Stimulated activated CD4-positive, alpha-beta T cell treated with anti-CD3 and anti-CD28 coated beads, Interleukin-12 subunit alpha, Interleukin-12 subunit beta, amount 100 ng/mL, for 48 hours (primary cell): ENCODE measurements at places on chromosomes 5 and 9.

GRCh38 chr5:155850370-155850769, 476.6 kb upstream of the SGCD start:
- DNase-seq, result no peak

DNA sequence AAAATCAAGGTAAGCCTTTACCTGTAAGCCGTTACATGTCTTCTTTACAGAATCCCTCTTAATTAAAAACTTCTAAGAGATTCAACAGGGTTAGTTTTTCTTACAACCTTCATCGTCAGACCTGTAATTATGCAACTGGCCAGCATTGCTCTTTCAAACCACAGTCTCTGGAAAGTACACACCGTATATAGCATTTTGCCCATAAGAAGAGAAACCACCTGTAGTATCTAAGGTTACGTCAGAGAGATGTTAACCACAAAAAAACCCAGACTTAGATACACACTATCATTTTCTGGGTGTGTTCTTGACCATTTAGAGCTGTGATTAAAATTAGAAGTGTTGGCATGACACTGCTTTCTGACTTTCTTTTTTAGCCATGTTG, 140.0 kb downstream of the MUSK start:
- DNase-seq, result no peak

GRCh38 chr5:27590503-27590902, 552.1 kb upstream of the CDH9 start:
- no peak for DNase-seq

DNA sequence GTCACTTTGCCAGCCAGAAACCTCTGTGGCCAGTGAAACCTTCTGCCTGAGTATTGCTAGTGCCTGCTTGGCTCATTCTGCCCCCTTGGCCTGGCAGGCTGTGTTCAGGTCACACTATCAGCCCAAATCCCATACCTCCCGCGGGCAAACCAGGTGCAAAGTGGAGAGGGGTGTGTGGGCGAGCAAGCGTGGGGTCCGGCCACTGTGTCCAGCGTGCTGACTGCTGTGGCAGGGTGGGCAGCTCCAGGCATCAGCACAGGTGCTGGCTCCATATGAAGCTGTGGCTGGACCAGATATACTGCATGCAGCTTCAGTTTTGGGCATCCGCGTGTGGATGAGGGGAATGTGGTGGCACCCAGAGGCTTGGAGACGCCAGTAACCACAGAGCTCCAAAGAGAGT, 576.5 kb upstream of the EDIL3 start:
- no peak for DNase-seq

GRCh38 chr9:122075135-122076030, 17.7 kb downstream of the TTLL11 start:
- no peak for DNase-seq

- no peak for DNase-seq
These were observed 36.1 kb downstream of the TLE1 start for GRCh38 chr9:81653240-81653639.

DNA sequence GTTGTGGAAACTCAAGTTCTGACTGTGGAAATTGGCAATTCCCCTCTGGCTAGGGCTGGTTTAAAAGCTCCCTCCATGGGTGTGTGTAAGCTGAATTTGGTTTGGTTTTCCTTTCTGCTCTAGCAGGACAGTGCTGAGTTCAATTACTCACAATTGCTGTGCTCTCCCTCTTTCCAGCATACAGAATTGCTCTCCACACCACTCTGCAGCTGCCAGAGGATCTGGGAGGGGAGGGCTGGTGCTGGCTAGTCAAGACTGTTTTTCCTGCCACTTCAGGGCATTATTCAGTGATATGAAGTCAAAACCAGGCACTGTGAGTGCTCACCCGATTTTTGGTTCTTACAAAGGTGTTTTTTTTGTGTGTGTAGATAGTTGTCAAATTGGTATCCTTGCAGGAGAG, 336.9 kb upstream of the SLC24A2 start:
- DNase-seq, result no peak

GRCh38 chr5:68751661-68752060, 342.2 kb upstream of the SLC30A5 start:
- no peak for DNase-seq

- no peak for DNase-seq
These were observed 5.4 kb downstream of the KCNV2 start for GRCh38 chr9:2722715-2723114.

DNA sequence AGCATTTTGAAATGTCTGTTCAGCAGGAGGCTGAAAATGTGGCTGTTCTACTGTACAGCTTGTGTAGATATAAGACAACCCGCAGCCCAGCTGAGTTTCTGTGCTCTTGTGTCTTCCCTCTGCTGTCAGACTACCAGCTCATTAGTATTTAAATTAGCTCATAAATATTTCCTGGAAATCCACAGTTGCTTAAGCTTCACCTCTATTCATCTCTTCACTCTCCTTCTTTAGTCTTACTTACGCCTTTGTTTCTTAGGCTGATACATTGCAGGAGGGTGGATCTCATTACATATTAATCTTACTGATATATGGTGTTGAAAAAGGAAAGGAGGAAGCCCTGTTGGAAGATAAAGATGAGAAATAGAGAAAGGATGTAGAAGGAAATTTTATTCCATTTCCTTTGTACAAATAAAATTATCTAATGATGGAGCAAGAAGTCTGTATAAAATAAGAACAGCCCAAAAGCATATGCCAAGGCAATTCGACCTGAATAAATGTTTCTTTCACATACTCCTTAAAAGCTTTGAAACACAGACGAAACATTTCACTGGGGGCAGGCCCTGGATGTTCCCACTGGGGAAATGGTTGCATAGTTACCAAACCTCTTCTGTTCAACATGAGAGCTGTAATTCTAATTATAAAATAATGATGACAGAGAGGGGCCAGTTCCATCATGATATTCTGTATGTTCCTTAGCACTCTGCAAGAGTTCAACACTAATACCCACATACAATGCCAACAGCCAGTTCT, 111.8 kb upstream of the APC start:
- no peak for DNase-seq

DNA sequence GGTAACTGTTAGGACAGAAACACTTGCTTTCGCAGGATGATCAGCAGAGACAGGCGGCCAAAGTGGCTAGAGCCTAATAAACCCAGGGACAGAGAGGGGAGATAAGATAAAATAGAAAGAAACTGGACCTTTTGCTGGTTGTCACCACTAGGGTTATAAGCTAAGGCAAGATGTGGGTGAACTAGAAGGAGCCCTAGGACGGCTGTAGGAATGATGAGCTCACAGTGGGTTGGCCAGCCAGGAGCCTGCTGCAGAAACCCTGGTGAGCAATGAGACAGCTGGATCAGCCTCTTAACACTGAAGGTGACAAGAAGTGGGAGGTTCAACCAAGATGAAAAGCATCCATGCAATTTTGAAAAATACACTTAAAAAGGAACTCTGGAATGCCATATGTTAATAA, 13.5 kb downstream of the CTNND2 start:
- DNase-seq, result no peak

DNA sequence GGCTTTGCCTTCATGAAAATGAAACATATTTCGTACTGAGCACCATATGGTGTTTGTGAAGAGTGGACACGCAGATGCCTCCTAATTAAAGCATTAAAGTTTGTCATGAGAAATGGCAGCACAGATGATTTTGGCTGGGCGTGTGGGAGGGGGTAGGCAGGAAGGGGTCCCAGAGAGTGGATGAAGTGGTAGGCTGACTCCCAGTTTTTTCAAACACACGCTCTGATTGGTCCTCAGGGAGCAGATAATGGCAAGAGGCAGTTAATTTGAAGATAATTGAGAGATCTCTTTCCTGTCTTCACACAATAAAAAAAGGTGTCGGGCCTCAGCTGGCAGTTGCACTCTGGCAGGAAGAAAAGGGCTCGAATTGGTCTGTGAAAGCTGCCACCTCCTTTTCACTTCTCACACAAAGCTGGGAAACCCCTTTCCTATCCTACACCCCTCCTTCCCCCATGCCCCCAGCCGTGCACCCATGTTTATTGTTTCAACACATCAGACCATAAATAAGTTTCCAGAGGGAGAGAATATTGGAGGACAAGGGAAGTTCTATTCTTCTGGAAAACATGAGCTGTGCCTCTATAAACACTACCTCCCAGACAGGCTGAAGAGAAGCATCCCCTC, 429.6 kb downstream of the ARHGEF28 start:
- DNase-seq, result no peak

GRCh38 chr9:91835632-91836031, 114.4 kb downstream of the ROR2 start:
- DNase-seq, result no peak

DNA sequence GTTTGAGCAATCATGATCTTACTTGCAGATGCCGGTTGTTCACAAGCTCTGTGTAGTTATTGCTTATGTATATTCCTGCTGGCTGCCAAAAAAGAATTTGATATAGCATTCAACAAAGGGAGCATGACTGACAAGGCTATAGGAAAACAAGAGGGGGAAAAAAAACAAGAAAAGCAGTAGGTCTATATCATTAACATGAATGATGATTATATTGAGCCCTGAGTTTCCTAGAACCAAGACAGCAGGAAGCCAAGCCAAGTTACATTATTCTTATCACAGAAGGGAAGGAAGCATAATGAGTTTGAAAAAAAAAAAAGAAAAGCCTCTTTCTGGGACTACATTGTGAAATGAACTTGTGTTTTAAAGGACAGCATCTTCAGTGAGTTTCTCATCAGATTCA, 41.0 kb downstream of the TSTD2 start:
- DNase-seq, result no peak

- DNase-seq, result no peak
These were observed 3.8 kb downstream of the IFNA1 start for GRCh38 chr9:21443849-21444625.

- DNase-seq, result no peak
These were observed 1.9 kb downstream of the GNAQ start for GRCh38 chr9:78029551-78030295.

DNA sequence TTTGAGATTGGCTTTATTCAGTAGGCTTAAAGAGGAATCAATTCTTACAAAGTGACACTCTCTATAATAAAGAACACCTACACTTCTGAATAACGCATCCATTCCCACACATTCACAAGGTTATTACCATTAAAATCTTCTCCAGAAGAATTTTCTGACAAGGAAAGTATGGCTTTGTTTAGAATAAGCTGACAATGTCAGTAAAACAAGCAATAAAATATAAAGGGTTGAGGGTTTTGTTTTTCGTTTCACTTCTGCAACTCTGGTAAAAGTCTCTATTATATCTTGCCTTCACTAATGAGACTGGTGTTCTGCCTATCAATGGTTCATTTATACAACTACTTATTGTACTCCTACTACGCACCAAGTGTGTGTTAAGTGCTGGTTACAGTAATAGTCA, 169.7 kb downstream of the NFIB start:
- no peak for DNase-seq

- no peak for DNase-seq
These were observed 213.2 kb downstream of the ADAMTS6 start for GRCh38 chr5:65268525-65268924.

- no peak for DNase-seq
These were observed 133.0 kb downstream of the WNK2 start for GRCh38 chr9:93316726-93317494.

GRCh38 chr9:121322037-121322736, 47.9 kb downstream of the STOM start:
- DNase-seq, result no peak

GRCh38 chr5:92800365-92800764, 780.7 kb downstream of the NR2F1-AS1 start:
- DNase-seq, result no peak

DNA sequence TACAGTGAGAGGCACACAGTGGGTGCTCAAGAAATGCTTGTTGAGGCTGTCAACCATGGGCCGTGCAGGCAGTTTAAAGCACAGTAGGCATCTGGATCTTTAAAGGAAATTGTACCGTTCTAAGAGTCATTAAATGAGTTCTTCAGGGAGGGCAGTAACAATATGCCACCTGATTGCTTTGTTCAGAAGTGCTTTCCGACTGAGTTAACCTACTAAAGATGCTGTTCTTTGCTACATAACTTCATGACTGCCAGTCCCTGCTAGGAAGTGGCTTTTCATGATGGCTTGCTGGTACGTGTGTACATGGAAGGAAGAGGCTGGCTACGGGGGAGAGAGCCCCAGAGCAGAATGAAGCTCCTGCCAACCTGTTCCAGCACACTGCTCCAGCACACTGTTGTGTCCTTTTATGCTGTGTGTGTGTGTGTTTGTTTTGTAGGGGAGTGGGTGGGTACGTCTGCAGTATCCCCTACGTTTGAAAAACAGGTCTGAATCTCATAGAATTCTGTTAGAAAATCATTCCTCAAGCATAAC, 41.9 kb upstream of the PPP2R2B start:
- no peak for DNase-seq

GRCh38 chr5:157558041-157558595, 17.5 kb downstream of the ADAM19 start:
- DNase-seq, result no peak

GRCh38 chr5:9519537-9519936, 26.3 kb downstream of the SEMA5A start:
- no peak for DNase-seq

DNA sequence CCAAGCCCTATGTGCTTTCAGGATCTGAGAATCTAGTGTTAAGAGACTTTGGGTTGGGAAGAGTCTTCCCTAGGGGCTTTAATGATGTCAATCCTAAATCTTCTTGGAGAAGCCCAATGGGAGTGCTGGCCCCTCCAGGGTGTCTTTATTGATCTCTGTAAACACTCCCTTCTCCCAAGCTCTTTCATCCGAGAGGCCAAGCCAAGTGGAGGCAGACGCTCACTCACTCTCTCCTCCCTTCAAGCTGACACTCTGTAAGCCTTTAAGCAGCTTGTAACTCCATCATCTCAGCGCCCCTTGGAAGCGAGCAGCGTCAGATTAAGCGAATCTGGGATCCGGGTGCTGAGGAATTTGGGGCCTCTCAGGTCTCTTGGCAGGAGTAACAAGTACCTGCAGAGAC, 37.7 kb downstream of the SPARC start:
- DNase-seq, result no peak

GRCh38 chr9:68780720-68781119, 75.7 kb downstream of the PIP5K1B start:
- peak; percentile 8 for DNase-seq

GRCh38 chr5:910769-911160, 18.1 kb downstream of the TRIP13 start:
- DNase-seq, result no peak

GRCh38 chr5:113989278-113989912, 372.5 kb upstream of the KCNN2 start:
- DNase-seq, result no peak

GRCh38 chr9:127866535-127866934, 10.9 kb downstream of the AK1 start:
- DNase-seq, result no peak

GRCh38 chr9:19703702-19704101, 85.1 kb downstream of the SLC24A2 start:
- DNase-seq, result no peak
